HAP-1 (cell line): ENCODE measurements at places on chromosomes 5 and 9.

GRCh38 chr5:11261241-11261640, 500.2 kb upstream of the DAP start:
- DNase-seq, result no peak

DNA sequence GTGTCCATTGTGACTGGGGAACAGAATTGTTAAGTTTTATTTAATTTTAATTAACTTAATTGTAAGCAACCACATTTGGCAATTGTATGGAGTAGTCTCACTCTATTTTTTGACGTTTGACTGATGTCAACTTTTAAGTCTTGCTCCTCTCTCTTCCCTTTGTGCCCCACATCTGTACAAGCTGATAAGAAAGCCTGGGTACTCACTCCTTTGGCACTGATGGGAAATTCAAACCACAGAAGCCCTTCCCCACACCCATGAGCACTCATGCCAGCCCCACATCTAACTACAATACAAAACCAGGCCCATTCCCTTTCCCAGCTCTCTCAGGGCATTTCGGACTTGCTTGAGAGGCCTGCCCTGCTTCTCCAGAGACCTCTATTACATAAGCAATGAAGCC, 451.5 kb upstream of the KIF2A start:
- no peak for DNase-seq

- no peak for DNase-seq
These were observed 34.2 kb upstream of the STRBP start for GRCh38 chr9:123302348-123303214.

GRCh38 chr5:159345336-159345735, 15.0 kb upstream of the IL12B start:
- DNase-seq, result no peak

DNA sequence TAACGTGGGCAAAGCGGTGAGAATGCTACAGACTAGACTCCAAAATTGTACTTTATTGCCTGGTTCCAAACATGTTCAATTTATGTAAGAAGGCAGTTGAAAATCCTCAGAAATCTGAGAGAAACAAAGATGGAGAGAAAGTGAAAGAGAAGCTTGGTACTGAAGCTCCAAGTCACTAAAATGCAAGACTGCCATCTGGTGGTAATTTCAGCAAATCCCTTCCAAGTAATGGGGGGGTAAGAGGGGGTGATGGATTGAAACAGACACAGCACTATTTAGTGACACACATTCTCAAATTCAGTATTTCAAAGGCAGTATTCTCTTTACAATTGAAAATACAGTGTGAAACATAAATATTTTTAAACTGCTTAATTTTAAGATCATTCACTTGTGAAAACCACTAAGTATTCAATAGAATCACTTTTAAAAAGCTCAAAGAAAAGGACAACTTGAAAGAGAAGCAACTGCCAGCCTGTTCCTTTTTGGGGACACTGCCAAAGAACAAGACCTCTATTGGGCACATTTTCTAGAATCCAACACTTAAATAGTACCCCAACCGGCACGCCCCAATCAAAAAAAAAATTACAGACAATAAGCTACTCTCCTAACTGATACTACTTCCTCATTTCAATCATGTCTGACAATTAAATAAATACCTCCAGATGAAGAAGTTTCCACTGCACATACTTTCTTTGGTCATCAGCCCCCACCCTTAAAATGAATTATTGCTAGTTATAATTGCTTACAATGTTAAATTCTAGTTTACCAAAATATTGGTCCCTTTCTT, 131.5 kb downstream of the AGTPBP1 start:
- DNase-seq, result peak; percentile 49

DNA sequence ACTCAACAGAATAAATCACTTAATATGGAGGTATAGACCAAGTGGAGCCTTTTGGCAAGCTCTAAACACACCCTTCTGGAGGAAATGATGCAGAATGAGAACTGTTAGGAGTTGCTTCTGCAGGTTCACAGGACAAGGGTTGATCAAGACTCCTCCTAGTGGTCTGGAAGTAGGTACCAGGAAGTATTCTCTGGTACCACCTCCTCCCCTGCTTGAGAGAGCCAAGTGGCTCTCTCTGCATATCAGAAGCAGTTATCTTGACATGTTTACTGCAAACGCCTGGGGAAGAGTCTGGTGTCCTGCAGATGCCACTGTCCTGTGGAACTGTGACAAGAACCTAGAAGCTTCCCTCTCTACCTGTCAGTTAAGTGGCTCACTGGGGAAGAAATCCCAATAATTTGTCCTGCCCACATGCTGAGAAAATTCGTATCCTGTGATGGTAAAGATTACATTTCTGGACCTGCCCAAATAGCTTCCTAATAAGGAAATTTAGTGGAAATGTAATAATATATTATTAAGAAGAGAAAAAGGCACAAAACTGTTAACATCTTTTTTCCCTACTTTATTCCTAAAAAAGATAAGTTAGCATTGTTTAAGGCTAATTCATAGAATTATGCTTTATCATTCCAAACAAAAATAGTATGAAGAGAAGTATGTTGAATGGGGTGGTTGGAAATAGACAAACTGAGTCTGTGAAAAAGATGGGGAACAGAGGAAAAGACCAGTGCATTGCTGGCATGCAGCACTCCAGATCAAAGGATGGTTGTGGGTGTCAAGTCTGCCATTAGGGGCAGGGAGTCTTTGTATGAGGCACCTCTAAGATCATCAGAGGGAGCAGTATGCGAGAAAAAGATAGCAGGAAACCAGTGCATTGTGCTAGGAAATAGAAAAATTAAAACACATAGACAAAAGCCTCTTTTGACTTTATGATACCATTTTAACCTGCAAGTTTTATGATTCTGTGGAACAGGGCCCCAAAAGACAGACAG, 118.8 kb downstream of the CDC42SE2 start:
- DNase-seq, result peak; percentile 51

- DNase-seq, result no peak
These were observed 103.5 kb downstream of the GCNT1 start for GRCh38 chr9:76562511-76562911.

GRCh38 chr9:137226338-137227053, 806 bp upstream of the RNF224 start:
- no peak for DNase-seq

- DNase-seq, result no peak
These were observed 3.2 kb upstream of the ADRA1B start for GRCh38 chr5:159913048-159913447.

GRCh38 chr9:129850821-129851550, 15.7 kb downstream of the USP20 start:
- no peak for DNase-seq

GRCh38 chr9:4137681-4138099, 162.2 kb downstream of the GLIS3 start:
- no peak for DNase-seq

GRCh38 chr5:166795756-166796155, 1495.7 kb upstream of the WWC1 start:
- peak; percentile 97 for DNase-seq

GRCh38 chr5:53151713-53152458, 42.3 kb upstream of the MOCS2 start:
- DNase-seq, result no peak

GRCh38 chr5:69498384-69498783, 5.8 kb downstream of the OCLN start:
- no peak for DNase-seq

DNA sequence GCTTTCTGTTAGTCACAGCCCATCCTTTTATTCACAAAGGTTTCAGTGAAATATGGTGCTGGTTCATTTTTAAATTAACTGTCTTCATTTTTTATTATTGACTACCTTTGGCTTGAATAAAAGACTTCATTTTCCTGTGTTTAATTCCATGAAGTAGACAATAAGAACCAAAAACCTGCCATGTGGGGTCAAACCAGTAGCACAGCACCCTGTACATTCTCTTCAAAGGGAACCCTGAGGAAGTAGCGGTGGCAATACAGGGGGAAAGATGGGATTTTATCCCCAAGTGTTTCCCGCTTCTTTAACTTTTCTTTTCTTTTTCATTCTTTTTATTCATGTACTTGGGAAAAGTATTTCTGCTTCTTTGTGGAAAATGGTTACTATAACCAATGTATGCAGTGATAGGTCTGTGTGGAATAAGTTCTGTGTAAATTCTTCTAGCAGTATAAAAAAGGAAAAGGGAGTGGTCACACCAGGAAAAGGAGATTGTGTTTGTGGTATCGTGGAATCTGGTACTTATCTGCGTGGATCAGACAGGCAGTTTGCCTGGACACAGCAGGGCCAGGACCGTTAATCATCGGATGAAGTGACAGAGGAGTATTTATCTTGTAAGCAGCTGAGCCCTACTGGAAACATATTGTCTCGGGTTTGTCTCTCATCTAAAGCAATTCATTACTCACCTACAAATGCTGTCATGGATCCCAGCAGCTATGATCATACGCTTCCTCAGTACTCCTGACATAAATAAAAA, 94.2 kb downstream of the PPIC start:
- no peak for DNase-seq

DNA sequence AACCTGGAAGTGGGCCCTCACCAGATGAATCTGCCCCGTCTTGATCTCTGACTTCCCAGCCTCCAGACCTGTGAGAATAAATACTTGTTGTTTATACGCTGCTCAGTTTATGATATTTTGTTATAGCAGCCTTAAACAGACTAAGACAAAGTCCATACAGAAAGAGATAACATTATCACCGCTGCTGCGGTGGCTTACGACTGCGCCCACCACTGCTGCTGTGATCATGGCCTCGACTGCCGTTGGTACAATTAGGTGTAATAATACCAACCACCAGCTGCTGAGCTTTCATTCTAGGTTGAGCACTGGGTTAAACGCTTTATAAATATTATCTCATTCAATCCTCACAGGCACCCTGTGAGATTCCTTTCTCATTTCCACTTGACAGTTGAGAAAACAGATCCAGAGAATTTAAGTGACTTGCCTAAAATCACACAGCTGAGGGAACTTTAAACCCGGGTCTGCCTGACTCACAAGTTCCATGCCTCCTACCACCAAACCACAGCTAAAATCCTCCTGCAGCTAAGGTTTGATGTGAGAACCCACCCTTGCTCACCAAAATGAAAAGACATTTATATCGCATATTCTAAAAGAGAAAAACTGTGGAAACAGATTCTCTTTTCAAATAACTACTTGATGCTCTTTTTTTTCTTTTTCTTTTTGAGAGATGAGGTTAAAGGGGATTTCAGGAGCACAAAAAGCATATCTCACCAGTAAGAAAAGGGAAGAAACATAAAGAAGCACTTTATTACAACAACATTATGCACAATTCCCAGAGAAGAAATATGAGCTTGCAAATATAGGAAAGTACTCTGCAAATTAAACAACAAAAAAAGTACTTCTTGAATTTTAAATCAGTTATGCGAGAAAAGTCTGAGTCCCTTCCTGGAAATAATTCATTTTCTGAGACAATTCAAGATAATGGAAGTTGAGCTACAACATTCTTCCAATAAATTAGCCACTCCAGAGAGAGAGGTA, 23.9 kb downstream of the GOLM1 start:
- DNase-seq, result no peak
